Astrocyte (in vitro differentiated cells and primary cell): ENCODE measurements at places on chromosomes 2 and 18. TPM values are rescaled to one million over a fixed set of nuclear protein-coding genes. Genes with fewer than 3 reads are reported as not detected.

- H3K27me3 ChIP-seq, result no peaks in the 10 kb centered on the region
- H3K4me3 ChIP-seq, result no peak overlapping the region
- no peaks in the 10 kb centered on the region for H3K36me3 ChIP-seq
- DNase-seq, result peak; percentile 16
- H3K27ac ChIP-seq, result peak overlapping the region; percentile 91
Measured at GRCh38 chr18:6057604-6058003, 162.3 kb upstream of the TMEM200C start.

DNA sequence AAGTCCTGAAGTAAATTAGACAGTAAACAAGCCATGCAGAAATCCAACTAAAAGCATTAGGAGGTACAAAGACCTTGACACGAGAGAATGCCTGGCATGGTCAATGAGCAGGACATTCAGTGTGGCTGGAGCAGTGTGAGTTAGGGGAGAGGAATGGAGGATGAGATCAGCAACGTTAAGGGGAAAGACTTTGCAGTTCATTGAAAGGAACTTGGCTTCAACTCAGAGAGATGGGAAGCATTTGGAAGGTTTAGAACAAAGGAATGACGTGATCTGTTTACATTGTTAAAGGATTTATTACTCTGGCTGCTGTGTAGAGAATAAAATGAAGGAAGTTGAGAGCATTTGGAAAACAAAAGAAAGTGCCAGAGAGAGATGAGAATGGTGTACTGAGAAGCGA, 621.3 kb downstream of the XIRP2 start:
- H3K27ac ChIP-seq, result peak overlapping the region; percentile 79
- H3K4me3 ChIP-seq, result peak overlapping the region; percentile 19
- no peaks in the 10 kb centered on the region for H3K36me3 ChIP-seq
- DNase-seq, result peak; percentile 95

GRCh38 chr18:55781481-55781957, 193.5 kb upstream of the TCF4 start:
- H3K27ac ChIP-seq, result no peak overlapping the region
- H3K4me1 ChIP-seq, result peaks cover 4% of the 10 kb centered on the region
- DNase-seq, result peak; percentile 70
- no peaks in the 10 kb centered on the region for H3K27me3 ChIP-seq
- no peaks in the 10 kb centered on the region for H3K36me3 ChIP-seq

- peaks cover 5% of the 10 kb centered on the region for H3K27me3 ChIP-seq
- peak; percentile 94 for DNase-seq
- no peaks in the 10 kb centered on the region for H3K36me3 ChIP-seq
Measured at GRCh38 chr18:37299471-37300304, 265.9 kb downstream of the CELF4 start.

GRCh38 chr2:172169611-172170010, 66.9 kb upstream of the DLX2 start:
- no peaks in the 10 kb centered on the region for H3K36me3 ChIP-seq
- H3K4me1 ChIP-seq, result no peaks in the 10 kb centered on the region
- H3K27ac ChIP-seq, result no peak overlapping the region
- H3K4me3 ChIP-seq, result no peak overlapping the region

- H3K4me1 ChIP-seq, result no peaks in the 10 kb centered on the region
- no peak overlapping the region for H3K27ac ChIP-seq
- H3K36me3 ChIP-seq, result no peaks in the 10 kb centered on the region
- no peak overlapping the region for H3K4me3 ChIP-seq
- DNase-seq, result no peak
Measured at GRCh38 chr2:163200741-163201140, 362.2 kb upstream of the KCNH7 start.

GRCh38 chr2:96159084-96159830, 14.0 kb upstream of the DUSP2 start:
- no peaks in the 10 kb centered on the region for H3K27me3 ChIP-seq

GRCh38 chr18:40897884-40898283, 1057.2 kb upstream of the PIK3C3 start:
- H3K4me3 ChIP-seq, result no peak overlapping the region
- H3K4me1 ChIP-seq, result no peaks in the 10 kb centered on the region
- no peaks in the 10 kb centered on the region for H3K36me3 ChIP-seq
- H3K27ac ChIP-seq, result no peak overlapping the region

DNA sequence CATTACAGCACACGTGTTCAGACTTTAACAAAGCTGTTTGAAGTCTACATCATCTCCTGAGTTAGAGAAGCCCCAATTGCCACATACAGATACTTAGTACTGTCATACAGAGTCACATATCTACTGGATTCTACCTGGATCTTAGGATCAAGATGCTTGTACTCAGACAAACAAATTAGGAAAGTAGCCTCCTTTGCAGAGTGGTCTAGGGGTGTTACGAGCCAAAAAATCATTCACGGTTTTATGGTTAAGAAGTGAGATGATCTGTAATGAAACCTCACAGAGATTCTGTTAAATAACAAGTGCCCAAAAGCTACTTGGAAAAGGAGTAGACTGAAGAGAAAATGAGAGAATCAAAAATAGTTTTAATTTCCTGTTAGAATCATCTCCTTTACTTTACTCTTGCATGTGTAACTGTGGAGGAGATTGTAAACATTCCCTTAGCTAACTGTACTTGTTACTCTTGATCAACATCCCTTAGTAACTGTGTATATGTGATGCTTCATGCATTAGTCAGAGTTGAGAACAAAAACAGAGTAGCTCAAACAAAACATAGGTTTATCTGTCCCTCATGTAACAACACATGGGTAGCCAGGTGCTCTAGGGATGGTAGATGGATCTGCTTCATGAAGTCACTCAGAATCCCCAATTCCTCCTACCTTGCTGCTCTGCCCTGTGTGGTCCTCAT, 16.4 kb upstream of the IL1RL1 start:
- peak; percentile 15 for DNase-seq
- no peaks in the 10 kb centered on the region for H3K36me3 ChIP-seq

- H3K4me3 ChIP-seq, result no peak overlapping the region
- DNase-seq, result no peak
Measured at GRCh38 chr2:189306525-189306924, 127.0 kb upstream of the COL5A2 start.

DNA sequence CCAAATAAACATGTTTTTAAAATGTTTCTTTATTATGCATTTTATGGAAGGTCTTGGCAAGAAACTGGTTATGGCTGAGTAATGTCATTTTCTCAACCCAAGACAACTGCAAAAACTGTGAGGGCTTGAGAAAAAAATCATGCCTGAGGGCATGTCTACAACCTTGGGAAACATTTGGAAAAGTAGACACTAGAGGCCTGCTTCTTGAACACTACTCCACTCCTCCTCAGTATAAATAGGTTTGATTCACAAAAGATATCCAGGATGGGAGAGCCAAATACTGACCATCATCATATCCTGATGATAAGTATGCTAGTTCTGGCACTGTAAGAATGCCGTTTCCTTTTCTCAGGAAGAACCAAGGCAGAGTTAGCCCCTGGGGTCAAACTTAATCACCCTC, 71.1 kb downstream of the OSR1 start:
- H3K27me3 ChIP-seq, result no peaks in the 10 kb centered on the region
- no peaks in the 10 kb centered on the region for H3K4me1 ChIP-seq
- no peak overlapping the region for H3K4me3 ChIP-seq
- H3K27ac ChIP-seq, result no peak overlapping the region
- H3K36me3 ChIP-seq, result no peaks in the 10 kb centered on the region

GRCh38 chr2:28991460-28991859, 10.4 kb downstream of the TOGARAM2 start:
- DNase-seq, result no peak
- H3K36me3 ChIP-seq, result no peaks in the 10 kb centered on the region
- H3K27ac ChIP-seq, result no peak overlapping the region
- no peak overlapping the region for H3K4me3 ChIP-seq
- peaks cover 2% of the 10 kb centered on the region for H3K4me1 ChIP-seq

GRCh38 chr2:159996792-159997546, 65.4 kb downstream of the PLA2R1 start:
- H3K27me3 ChIP-seq, result no peaks in the 10 kb centered on the region
- peak; percentile 62 for DNase-seq
- H3K4me3 ChIP-seq, result no peak overlapping the region
- H3K36me3 ChIP-seq, result no peaks in the 10 kb centered on the region
- H3K4me1 ChIP-seq, result no peaks in the 10 kb centered on the region

DNA sequence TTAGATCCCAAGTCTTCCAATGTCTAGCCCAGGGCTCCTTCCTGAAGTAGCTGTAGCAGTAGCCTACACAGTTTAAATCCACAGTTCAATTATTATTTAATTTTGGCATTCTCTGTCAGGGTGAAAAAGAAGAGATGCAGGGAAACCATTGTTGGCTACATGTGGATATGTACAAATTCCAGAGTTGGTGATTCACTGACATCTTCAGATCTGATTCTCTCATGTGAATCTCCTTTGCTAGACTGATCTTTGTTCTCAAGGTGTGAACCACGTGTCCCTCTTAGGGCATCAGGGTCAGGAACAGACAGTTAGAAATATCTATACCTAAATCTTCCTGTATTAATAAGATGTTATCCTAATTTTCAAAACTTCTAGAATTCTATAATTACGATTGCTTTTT, 36.7 kb downstream of the ADCYAP1 start:
- no peak overlapping the region for H3K4me3 ChIP-seq
- DNase-seq, result no peak
- H3K27ac ChIP-seq, result no peak overlapping the region
- no peaks in the 10 kb centered on the region for H3K36me3 ChIP-seq
- H3K27me3 ChIP-seq, result no peaks in the 10 kb centered on the region

DNA sequence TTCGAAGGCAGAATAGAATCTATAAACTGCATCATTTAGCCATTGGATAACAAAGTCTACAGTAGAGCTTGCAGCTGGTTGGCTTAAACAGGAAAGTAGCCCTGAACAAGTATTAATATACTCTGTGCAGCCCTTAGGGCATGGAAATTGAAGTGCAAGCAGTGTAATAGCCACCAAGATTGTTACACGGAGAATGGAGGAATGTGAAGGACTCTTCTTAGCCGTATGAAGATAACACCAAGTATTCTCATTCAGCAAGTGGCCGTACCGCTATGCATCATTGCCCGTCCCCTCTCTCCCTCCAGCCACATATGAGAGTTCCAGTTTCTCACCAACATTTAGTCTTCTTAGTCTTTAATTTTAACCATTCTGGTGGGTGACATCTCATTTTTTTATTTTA, 40.5 kb downstream of the ANKRD12 start:
- no peak overlapping the region for H3K27ac ChIP-seq
- H3K27me3 ChIP-seq, result no peaks in the 10 kb centered on the region
- no peak for DNase-seq
- H3K4me1 ChIP-seq, result no peaks in the 10 kb centered on the region

DNA sequence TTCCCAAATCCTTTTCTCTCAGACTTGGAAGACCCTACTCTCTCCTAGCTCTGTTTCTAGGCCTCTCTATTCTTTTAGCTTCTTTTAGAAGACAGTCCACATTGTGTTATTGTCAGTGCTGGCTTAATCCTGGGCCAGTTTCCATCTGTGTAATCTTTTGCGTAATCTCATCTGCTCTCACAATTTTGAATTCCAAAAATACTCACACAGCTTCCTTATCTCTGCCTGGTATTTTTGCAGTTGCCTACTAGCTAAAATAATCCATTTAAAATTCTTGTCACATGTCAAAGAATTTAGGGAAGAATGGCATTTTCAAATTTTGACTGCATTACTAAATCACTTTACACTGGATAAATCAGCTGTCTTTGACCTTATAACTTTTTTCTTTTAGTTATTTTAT, 200.6 kb upstream of the MEX3C start:
- H3K4me1 ChIP-seq, result no peaks in the 10 kb centered on the region
- H3K4me3 ChIP-seq, result no peak overlapping the region
- no peaks in the 10 kb centered on the region for H3K27me3 ChIP-seq

GRCh38 chr2:28435814-28436351, 43.2 kb downstream of the FOSL2 start:
- H3K27me3 ChIP-seq, result no peaks in the 10 kb centered on the region
- no peaks in the 10 kb centered on the region for H3K36me3 ChIP-seq
- no peak overlapping the region for H3K4me3 ChIP-seq
- no peaks in the 10 kb centered on the region for H3K4me1 ChIP-seq

DNA sequence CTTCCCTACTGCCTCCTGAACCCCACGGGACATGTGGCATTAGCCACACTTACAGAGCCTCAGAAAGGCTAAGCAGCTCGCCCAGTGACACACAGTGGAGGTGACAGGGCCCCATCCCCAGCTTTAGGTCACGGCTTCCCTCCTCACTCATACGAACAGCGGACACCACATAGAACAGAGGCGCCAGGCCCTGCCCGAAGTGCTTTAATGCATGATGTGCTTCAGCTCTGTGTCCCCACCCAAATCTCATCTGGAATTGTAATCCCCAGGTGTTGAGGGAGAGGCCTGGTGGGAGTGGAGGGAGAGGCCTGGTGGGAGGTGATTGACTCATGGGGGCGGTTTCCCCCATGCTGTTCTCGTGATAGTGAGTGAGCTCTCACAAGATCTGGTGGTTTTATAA, 135.3 kb downstream of the PTGR3 start:
- no peak overlapping the region for H3K4me3 ChIP-seq
- H3K27me3 ChIP-seq, result no peaks in the 10 kb centered on the region
- no peaks in the 10 kb centered on the region for H3K36me3 ChIP-seq
- DNase-seq, result no peak

GRCh38 chr2:186537019-186537418, 51.0 kb downstream of the ZC3H15 start:
- no peak overlapping the region for H3K27ac ChIP-seq
- H3K4me1 ChIP-seq, result peaks cover 17% of the 10 kb centered on the region
- no peaks in the 10 kb centered on the region for H3K36me3 ChIP-seq
- no peaks in the 10 kb centered on the region for H3K27me3 ChIP-seq
- no peak overlapping the region for H3K4me3 ChIP-seq

DNA sequence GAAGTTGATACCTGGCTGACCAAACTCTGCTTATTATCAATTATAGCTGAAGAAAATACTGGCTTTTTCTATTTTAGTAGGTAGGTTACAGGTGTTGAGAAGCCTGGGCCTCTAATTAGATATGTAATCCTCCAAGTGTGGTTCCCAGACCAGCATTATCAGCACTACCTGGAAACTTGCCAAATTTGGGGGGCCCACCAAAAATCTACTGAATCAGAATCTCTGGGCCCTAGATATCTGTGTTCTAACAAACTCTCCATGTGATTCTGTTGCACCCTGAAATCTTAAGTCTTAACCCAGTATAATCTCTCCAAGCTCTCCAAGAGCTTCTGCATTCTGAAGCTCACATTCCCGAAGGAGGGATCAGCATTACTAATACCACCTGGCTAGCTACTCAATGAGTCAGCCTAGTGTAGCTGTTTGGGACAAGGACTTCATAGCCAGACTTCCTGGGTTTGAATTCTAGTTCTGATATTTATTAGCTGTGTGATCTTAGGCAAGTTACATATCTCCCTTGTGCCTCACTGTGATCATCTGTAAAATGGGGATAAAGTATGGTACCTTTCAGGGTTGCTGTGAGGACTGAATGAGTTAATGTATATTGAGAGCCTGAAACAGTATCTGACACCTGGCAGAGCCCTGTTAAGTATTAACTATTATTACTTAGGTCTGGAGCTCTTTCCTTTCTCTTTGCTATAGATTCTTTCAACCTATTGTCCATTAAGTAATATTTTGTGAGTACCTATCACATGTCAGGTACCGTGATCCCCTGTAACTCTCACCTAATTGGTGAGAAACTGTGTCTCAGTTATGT, 94.1 kb upstream of the CD302 start:
- no peak overlapping the region for H3K27ac ChIP-seq
- H3K4me1 ChIP-seq, result peaks cover 6% of the 10 kb centered on the region
- H3K4me3 ChIP-seq, result no peak overlapping the region
- peak; percentile 82 for DNase-seq

Gene TMEFF2
- total RNA-seq, result 0.26 and 0.41 TPM in 2 replicates

Gene RBBP8
- 16.7 and 23.4 TPM in 2 replicates for total RNA-seq

Gene AKAIN1
- total RNA-seq, result not detected in 2 replicates

Gene LYPD6
- 1.1 and 1.4 TPM in 2 replicates for total RNA-seq

Gene SP110
- total RNA-seq, result 61.7 and 69.3 TPM in 2 replicates

Gene EML6
- total RNA-seq, result 0.23 and 0.60 TPM in 2 replicates

Gene ARHGAP25
- total RNA-seq, result 0.30 TPM in 1 of 2 replicates, not detected in the other

Gene ZNF396
- total RNA-seq, result 1.3 and 1.4 TPM in 2 replicates

Gene POMC
- total RNA-seq, result not detected in 2 replicates

Gene RNF103
- total RNA-seq, result 21.4 and 21.5 TPM in 2 replicates
